Stimulated activated CD4-positive, alpha-beta T cell treated with anti-CD3 and anti-CD28 coated beads, Interleukin-1b, Interleukin-23, amount 100 ng/mL, for 1 hour (primary cell): ENCODE measurements at places on chromosomes 6 and 20.

DNA sequence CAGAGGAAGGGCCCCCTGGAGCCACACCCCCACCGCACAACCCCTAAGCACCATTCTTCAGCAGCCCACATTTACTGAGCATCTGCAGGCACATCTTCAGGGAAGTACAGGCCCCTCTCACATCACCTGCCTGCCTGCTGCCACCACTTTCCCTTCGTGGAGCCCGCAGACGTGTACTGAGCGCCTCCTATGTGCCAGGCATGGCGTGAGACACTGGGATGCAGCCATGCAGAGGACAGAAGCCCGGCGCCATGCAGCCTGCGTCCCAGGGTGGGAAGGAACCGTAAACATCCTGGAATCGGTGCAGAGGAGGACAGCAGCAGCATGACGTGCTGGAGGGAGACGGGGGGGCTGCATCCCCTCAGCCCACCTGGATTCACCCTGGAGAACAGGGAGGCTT lies 78.1 kb downstream of the GRM4 start:
- no peak for DNase-seq

DNA sequence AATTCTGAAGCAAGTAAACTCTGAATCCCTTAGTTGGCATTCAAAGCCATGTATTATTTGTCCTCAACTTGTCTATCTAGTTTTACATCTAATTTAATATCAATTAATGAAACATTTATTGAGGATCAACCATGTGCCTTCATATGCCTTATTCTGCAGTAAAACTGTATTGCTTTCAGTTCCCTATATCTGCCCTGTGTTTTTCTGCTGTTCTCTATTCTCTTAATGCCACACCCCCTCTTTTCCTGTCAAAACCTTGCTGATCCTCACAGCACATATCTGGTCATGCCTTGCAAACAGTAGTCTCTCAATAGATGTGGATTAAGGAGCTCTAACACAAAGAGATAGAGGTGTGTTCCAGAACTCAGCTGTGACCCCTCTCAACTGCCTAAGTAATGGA lies 2.0 kb downstream of the FIG4 start:
- no peak for DNase-seq

GRCh38 chr6:132168961-132169360 lies 217.8 kb upstream of the CCN2 start:
- DNase-seq = no peak

DNA sequence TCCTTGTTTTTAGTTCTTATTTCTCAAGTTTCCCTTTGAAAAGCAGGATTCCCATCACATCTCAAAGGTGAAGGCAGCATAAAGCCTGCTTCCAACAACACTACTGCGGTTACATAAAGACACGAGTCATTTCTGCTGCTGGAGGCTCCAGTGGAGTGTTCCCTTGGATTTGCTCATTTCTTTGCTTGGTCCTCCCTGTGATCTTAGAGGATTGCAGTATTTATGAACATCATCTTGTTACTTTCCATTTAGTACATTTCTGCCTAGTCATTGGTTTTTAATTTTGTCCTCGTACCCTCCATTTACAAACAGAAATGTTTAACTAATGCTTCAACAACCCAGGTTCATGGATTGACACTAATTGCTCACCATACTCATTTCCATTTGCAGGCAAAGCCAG lies 298.8 kb downstream of the ZNF217 start:
- DNase-seq = no peak

GRCh38 chr6:127946388-127946787 lies 45.5 kb upstream of the THEMIS start:
- no peak for DNase-seq

GRCh38 chr6:157198425-157199279 lies 124.7 kb downstream of the TMEM242 start:
- no peak for DNase-seq

DNA sequence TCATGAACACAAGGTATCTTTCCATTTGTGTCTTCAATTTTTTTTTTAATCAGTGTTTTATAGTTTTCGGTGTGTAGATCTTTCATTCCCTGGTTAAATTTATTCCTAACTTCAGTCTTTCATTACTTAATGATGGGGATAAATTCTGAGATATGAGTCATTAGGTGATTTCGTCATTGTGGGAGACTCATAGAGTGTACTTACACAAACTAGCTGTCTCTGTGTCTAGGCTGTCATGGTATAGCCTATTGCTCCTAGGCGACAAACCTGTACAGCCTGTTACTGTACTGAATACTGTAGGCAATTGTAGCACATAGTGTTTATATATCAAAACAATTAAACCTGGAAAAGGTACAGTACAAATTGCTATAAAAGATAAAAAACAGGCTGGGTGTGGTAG lies 42.1 kb downstream of the SMAP1 start:
- DNase-seq = no peak

DNA sequence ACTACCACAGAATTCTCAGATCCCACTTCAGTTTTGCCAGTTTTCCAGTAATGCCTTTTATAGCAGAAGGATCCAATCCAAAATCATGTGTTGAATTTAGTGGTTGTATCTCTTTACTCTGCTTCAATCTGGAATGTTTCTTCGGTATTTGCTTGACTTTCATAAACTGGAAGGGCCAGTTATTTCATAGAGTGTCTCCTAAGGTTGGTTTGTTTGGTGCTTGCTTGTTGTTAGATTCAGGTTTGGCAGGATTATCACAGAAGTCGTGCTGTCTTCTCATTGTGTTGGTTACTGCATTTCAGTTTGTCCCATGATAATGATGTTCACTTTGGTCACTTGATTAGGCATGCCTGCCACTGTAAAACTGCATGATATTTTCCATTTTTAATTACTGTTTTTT lies 45.7 kb downstream of the TMEM200A start:
- DNase-seq = no peak

GRCh38 chr6:26607434-26608230 lies 10.9 kb downstream of the ABT1 start:
- peak; percentile 18 for DNase-seq

DNA sequence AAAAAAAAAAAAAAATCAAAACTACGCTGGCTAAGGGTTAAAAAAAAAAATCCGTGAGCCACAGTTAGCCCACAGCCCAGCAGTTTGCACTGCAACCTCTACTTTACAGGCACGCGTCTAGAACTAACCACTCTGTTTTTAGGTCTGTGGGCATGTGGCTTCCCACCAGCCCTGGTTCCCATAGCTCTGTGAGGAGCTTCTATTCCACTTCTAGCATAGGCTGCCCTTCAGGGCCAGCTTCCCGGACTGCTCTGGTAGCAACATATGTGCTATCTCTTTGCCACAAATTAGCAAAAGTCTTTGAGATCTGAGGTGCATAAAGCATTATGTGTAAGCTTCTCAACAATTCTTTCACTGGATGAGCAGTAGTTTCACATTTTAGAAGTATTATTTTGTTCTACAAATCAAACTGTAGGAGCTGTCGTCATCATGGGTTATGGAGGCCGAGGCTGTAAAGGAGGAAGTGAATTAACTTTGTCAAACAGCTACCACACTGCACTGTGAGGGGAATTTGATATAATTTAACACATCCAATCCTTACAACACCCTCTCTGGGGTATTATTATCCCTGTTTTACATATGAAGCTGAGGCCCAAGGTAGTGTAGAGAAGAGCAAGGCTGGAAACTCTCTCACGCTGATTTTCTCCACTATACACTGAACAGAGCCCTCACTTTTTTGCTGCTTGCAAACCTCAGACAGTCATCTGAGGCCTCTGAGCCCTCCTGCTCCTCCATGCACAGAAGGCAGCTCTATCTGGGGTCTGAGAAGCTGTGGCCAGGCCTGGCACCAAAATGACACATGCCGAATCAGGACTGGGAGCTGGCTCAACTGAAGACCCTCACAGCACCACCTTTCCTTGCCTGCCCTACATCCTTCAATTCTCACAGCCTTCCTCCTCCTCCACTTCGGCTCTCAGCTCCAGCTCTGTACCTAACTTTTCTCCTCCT lies 35.4 kb downstream of the MAN1A1 start:
- DNase-seq = no peak

GRCh38 chr6:30818391-30818841 lies 65.9 kb upstream of the DDR1 start:
- no peak for DNase-seq

DNA sequence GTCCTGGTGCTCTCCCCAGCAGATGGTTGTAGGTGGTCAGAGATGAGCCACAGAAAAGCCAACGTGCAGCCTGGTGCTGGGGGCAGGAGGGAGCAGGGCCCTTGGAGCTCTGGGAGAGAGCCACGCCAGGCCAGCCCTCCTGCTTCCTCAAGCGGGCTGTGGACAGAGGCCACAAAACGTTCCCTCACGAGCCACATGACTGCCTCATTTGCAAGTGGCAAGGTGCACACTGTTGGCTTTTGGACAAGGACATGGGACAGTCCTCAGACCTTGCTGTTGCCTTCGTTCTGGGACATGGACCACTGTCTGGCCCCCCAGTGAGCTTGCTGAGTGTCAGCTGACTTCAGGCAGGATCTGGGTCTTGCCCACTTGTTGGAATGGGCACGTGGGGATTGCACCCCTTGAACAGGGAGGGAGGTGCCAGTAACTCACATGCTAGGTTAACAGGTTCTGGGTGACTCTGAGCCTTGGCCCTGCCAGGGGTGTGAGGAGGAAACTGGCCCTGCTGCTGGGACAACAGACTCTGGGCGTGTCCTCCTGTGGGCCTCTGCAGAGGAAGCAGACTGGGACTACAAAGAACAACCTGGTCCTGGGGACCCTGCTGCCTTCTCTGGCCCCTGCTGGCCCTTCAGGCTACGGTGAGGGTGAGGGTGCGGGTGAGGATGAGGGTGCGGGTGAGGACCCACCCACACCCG lies 2.6 kb downstream of the SLCO4A1 start:
- DNase-seq = no peak

GRCh38 chr6:27178860-27179259 lies 68.6 kb upstream of the PRSS16 start:
- DNase-seq = no peak

GRCh38 chr6:40634429-40634828 lies 47.3 kb upstream of the LRFN2 start:
- DNase-seq = no peak

DNA sequence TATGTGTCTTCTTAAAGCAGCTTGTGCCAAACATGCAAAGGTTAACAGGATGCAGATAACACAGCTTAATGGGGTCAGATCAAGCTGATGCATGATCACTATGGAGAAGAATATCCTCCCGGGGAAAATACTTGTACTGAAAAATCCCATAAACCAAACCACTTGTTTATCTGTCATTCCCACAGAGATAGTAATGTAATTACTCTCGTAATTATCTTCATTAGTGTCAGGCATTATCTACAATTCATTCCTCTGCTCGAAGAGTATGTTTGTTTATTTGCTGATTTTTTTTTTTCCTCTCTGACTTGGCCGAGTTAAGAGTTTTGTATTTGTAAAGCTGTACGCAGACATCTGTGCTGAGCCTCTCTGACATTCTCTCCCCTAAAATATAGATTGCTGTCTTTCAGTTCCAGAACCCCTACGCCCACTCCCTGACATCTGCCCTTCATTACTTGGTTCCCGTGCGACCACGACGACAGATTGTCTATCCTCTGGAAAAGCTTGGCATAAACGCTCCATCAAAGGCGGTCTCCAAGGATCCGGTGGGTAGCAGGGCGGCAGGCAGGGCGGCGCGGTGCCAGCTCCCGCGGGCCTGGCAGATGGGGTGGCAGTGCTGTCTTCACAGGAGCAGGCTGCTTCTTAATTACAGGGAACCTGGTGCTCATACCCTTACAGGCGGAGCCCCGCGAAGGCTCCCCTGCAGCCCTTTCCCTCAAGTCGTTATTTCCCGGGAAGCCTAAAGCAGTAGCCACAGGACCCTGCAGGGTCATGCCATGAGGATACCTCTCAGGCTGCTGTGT lies 147.2 kb downstream of the CFAP61 start:
- no peak for DNase-seq

DNA sequence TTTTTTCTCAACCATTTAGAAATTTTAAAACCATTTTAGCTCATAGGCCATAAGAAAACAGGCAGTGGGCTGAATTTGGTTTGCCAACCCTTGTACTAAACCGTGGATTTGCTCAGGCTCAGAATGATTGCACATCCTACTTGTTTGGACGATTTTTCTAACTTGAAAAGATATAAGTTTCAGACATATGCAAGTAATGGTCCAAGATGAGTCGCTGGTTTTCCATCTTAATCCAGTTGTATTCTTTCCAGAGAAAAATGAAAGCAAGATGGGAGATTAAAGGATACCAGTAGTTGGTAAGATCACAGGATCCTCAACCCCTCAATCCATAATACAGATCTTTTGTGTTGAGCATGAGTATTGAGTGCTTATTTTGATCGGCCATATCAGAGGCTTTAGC lies 250.9 kb downstream of the TINAG start:
- no peak for DNase-seq
